ENCODE measurements at places on chromosomes 11 and 22.
A peak's percentile ranks its signal among the peaks of the same experiment; 100 is the strongest.

GRCh38 chr22:31269892-31270579, 22.3 kb downstream of the PIK3IP1 start:
- DNase-seq, result no peak

- DNase-seq, result no peak
These were observed 62.7 kb upstream of the ARHGAP42 start for GRCh38 chr11:100624346-100624745.

GRCh38 chr11:76244316-76244851, 38.1 kb upstream of the WNT11 start:
- DNase-seq, result no peak

GRCh38 chr22:33542722-33543121, 377.6 kb downstream of the LARGE1 start:
- DNase-seq, result no peak

DNA sequence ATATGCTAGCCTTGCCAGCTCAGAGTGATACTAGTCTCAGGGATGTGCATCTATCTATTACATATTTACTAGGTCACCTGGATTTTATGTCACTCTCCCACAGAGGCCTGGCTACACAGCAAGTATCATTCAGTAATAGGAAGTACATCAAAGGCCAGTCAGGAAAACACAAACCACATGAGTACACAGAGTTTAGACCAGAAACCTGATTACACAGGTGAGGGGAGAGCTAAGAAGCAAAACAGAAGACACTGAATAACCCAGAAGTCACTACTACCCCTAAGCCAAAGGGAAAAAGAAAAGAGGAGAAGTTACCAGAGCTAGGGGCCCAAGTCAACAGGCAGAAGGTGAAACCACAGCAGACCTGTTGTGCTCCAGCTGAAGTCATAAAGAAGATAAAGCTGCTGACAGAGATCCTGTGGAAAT, 13.3 kb downstream of the LPXN start:
- DNase-seq, result no peak

DNA sequence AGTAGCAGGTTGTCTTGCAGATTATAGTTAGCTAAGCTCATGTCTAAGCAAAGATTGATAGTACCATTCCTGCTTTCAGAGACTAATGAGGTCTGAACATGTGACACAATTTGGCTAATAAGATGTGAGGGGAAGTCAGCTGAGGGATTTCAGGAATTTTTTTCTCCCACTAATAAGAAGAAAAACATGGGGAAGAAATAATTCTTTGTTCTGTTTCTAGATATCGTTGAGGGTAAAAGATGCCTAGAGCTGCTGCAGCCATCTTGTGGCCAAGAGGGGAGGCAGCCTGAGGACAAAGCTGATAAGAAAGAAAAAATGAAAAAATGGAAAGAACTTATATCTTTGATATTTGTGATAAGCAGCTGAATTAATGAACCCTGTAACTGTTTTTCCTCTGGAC, 1334.4 kb downstream of the LRRC4C start:
- DNase-seq, result no peak

DNA sequence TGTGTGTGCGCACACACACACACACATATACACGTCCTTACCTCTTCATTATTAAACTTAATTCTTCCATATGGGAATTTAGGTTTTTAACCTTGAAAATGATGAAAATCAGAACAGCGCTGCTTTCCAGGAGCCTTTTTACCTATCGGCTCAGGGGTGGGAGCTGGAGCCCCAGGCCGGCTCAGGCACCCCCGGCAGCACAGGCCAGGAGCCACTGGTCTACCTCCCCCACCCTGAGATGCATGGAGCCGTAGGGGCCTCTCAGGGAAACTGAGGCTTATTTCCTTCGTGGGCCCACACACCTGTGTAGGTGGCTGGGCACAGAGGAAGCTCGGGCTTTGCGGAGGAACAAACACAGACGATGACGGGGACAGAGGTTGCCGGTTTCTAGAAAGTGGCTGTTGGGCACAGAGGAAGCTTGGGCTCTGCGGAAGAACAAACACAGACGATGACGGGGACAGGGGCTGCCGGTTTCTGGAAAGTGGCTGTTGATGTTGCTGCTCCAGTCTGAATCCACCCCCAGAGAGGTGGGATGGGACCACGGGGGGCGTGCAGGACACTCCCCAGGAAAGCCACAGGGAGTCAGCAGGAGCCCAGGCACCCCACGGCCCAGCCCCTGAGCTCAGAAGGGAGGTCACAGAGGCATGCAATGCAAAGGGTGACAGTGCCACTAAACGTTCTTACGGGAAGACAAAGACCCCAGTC, 149.4 kb downstream of the BRD1 start:
- peak; percentile 56 for DNase-seq

- peak; percentile 29 for DNase-seq
These were observed 263.6 kb downstream of the BRD1 start for GRCh38 chr22:49564054-49564453.

DNA sequence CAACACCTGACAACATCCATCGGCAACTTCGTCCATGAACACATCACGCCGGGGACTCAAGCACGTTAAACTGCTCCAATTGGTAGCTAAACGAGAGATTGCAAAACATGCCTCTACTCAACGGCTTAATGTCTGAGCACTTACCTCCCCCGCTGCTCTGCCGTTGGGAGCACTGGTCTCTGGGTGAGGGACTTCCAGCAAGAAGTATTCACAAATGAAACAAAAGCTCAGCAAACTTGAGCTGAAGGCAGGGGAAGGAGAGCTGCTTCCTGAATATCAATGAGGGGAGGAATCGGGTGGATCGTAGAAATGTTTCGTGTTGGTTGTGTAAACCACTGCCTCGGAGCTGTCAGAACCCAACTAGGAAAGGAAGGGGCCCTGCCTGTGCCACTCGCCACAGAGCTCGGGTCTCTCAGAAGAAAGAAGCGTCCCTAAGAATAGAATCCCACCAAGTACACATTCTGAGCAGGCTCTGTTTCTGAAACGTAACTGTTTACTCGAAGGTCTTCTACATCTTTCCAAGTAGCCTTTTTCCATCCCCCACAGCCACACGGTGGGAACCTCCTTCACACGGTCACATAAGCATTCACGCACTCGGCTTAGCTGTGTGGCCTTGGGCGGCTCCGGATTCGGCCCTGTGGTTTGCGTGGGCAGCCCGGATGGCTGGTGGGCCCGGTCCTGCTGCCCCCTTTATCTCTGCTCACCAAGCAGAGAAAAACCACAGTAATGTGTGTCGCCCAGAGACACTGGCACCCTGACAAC, at the start of gene MLC1:
TSS of gene MLC1 (minus strand) at position 216 of the 762 bp plus-strand sequence. CDS start 524 bp downstream, outside the sequence.
- DNase-seq, result no peak

- DNase-seq, result no peak
These were observed 44.2 kb downstream of the SHANK2 start for GRCh38 chr11:71208011-71208774.

DNA sequence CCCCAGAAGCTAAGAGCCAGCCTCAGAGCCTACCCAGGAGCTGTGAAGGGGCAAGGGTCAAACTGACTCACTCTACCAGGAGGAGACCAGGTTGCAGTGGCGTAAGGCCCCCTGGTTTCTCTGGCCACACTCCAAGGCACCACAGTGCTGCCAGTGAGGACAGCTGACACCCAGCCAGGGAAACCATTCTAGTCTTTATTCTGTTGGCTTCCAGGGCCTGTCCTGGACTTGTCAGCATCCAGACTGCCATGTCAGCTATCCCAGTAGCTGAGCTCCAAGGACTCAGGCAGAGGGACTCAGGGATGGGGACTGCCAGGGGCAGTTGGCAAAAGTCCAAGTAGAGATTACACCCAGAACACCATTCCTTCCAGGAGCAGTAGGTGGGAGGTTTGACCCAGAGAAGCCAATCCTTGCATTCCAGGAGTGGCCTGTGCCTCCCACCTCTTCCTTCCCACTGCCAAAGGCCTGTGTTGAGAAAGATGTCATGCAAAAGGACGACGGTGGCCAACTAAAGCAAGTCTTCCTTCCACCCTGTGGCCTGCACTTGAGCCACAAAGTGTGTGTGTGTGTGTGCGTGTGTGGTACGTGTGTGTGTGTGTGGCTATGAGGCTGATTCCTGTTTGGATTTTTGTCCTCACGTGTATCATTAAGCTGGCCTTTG, 3.6 kb upstream of the MAPK8IP1 start:
- no peak for DNase-seq

DNA sequence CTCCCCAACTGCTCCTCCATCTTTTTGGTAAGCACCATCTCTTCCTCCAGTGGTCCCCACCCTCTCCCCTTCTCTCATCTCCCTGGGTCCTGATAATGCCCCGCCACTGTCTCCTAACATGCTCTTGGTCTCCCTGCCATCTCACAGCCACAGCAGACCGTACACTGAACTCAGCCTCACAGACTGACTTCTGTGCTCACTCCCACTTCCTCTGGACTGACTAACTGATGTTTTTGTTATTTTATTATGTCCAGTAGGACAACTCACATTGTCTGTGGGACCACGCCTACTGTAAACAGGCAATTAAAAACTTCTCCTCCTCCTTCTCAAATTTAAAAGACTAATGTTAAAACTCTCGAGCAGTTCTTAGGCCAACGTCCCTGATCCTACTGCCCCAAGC, 2.6 kb upstream of the GNAZ start:
- no peak for DNase-seq

- DNase-seq, result no peak
These were observed 30.1 kb upstream of the SMPD1 start for GRCh38 chr11:6360183-6360582.

GRCh38 chr11:85269109-85269508, 358.0 kb downstream of the DLG2 start:
- no peak for DNase-seq

DNA sequence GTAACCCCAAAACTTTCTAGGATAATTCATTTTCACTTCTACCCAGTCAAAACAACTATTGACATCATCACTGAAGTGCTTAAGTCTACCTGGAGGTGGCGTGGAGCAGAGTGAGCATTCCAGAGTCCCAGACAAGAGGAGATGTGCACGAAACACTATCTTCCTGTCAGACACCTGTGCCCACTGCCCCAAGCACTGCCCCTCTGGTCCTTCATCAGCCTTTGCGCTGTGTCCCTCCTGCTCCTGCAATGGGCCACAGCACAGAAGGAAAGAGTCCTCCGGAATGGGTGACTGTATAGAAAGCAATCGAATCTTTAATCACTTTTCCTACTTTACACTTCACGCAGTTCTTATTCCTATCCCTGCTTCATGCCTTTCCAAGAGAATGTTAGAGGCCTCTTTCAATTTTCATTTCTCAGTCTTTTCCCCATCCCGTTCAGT, 512 bp upstream of the GRIA4 start:
- DNase-seq, result no peak

- DNase-seq, result no peak
These were observed 1321.7 kb downstream of the TBC1D22A start for GRCh38 chr22:48084041-48084728.

DNA sequence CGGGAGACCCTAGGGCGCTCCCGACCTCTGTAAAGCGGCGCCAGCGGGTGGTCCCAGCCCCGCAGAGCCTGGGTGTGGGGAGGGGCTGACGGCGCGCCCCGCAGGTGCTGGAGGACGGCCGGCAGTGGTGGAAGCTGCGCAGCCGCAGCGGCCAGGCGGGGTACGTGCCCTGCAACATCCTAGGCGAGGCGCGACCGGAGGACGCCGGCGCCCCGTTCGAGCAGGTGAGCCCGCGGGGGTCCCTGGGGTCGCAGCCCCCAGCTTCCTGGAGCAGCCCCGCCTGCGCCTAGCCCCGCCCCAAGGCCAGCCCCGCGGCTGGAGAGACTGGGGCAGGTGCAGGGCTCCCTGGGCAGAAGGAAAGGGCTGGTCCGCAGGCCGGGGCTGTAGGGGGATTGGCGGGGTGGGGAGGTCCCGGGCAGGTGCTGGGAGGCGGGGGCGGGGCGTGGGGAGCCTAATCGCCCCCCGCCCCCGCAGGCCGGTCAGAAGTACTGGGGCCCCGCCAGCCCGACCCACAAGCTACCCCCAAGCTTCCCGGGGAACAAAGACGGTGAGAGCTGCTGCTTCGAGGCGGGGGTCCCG, 19.7 kb downstream of the EPS8L2 start:
- no peak for DNase-seq

GRCh38 chr11:119539583-119539982, 116.6 kb upstream of the THY1 start:
- DNase-seq, result peak; percentile 19

DNA sequence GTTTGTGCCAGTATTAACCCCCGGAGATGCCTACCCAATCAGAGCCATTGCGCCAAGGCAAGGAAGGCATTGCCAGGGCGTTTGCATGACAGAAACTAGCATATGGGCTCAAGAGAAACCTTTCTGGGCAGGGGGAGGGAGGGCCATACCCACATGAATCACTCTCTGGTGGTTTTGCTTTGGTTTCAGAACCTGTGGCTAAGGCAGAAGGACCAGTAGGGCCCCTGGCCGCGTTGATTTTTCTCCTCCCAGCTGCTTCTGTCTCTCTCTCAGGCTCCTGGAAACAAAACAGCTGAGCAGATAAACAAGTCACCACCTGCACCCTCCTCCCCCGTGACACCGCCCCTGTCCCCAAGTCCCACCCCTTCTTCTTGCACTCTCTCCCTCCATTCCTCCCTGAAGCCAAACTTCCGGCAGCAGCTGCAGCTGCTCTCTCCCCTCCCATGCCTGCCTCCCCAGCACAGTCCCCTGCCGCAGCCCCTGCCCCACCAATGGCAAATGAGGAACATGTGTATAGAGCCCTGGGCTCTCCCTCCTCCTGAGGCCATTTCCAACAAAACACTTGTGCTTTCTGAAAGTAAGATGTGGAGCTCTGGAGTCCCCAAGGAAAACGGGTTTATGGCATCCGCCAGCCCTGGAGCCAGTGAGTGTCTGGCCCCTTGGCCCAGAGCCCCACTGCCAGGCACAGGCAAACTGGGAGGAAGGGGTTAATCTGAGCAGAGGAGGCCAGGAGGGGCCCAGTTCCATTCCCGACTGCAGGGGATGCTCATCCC, 39.0 kb upstream of the ADA2 start:
- DNase-seq, result no peak
